ENCODE measurements at places on chromosomes 7 and 10.
A peak's percentile ranks its signal among the peaks of the same experiment; 100 is the strongest.

DNA sequence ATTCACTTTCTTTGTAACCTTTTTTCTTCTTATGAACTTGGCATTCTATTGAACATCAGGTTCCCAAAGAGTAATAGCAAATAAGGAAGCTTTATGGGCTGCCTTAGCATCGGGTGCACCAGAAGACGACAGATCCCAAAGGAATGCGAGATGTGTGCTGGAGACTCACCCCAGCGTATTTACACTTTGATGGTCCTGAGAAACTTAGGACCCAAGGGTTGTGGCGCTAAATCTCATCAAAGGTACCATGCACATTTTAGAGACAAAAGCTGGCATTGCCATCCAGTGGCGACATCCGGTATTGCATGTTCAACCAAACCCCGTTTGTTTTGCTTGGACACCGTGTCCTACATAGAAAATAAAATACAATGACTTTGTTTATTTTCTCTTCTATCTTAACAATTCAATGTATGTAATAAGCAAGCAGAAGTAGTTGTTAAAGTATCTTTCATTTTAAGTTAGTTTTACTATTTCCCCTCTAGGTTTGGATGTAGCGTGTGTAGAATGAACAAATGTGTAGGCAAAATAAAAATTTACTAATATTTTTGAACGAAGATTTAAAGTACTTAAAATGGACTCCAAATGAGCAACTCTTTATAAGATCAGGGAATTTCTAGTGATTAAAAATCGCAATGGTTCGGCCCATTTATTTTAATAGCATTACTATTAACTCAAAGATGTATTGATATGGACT, 1154.8 kb downstream of the GATA3 start:
- DNase-seq: peak; percentile 77

DNA sequence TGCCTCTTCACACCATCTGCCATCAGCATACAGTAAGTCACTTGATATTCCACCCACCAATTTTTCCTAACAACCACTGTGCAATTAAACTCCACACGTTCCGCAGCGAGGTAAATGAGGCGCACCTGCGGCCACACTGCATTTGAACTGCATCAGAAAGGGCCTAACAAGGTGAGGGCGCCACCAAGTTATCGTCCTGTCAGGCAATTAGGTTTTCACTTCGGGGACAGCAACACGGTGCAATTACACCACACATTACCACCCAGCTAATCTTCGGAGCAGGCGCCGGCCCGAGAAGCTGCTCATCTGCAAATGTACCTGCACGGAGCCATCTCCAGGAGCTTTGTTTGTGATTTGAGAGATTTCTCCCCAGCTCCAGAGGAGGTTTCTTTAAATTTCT, 84.4 kb downstream of the EBF3 start:
- no peak for DNase-seq

DNA sequence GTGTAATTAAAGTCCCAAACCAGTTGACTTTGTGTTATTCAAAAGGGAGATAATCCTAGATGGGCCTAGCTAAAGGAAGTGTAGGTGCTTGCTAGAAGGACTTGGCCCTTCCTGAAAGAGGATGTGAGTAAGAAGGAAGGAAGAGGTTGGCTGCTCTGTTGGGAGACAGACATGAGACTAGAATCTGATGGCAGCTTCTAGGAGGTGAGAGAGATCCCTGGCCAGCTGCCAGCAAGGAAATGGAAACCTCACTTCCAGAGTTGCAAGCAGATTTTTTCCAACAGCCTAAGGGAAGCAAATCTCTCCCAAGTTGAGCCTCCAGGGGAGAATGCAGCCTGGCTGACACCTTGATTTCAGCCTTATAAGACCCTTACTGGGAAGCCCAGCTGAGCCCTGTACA, 368.4 kb upstream of the ZMIZ1 start:
- DNase-seq: no peak

GRCh38 chr10:9296190-9296589, 1241.7 kb downstream of the GATA3 start:
- DNase-seq: no peak

DNA sequence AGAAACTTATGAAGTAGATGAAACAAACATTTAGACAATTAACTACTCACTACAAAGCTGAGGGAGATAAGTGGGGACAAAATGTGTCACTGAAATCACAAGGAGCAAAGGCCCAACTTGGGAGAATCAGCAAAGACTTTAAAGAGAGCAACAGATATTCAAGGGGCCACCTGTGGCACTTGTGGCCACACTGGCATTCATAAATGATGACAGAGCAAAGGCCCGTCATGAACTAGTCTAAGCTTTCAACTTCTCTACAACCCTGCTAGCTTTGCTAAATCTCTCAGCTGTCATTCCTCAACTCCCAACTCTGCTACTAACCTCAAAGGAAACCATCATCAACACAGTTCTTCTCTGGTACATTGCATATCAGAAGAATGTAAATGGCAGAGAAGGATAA, 178.4 kb downstream of the CPEB3 start:
- no peak for DNase-seq

GRCh38 chr7:104241538-104242209, 33.9 kb upstream of the ORC5 start:
- DNase-seq: no peak

DNA sequence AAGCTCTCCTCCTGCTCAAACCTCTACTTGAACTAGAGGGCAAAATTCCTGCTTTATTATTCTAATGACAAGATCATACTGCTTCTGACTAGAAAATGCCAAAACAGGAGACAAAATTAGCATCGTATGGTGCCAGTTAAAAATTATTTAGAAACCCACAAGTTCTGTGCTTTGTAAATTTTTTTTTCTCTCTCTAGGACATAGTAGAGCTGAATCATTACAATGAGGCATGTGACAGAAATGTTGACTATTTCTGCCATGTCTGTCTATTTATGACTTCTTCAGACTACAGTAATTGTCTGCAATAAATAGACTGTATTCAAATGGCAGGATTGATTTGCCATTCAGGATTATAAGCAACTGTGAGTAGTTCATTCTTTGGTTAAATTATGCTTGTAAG, 335.8 kb downstream of the PRPF18 start:
- DNase-seq: no peak

- DNase-seq: no peak
Measured at GRCh38 chr7:23520582-23520981, 11.2 kb downstream of the TRA2A start.

- no peak for DNase-seq
Measured at GRCh38 chr7:136359333-136359903, 382.3 kb upstream of the MTPN start.

All from activated naive CD4-positive, alpha-beta T cell treated with Interleukin-2 at 50 U/mL for 16 hours (primary cell).